ENCODE measurements at places on chromosomes 3 and 15.
A peak's percentile ranks its signal among the peaks of the same experiment; 100 is the strongest.

- no peak for DNase-seq
These were observed 36.7 kb downstream of the IFT57 start for GRCh38 chr3:108185536-108185935.

DNA sequence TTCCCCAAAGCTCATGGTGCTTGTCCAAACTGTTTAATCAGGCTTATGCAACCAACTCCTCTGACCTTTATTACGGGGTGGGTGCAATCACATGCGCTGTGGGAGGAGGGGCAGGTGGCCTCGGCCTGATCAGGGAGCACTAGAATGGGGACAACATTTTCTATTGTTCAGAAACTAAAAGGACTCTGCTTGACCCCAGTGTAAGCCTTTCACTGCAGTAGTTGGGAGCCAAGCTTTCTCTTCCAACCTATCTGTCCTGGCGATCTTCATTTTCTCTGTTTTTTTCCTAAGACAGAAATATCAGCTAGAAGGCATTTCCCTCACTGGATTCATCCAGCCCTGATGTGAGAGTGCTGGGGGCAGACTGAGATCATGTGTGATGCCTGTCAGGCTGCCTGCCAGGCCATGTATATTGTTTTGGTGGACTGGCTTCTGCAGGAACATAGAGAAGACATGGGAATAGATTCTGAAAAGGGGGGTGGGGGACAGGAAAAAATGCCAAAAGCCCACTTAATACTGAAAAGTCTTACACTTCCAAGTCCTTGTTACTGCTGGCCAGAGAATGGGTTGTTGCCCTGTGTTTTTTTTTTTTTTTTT lies 627.0 kb upstream of the TBL1XR1 start:
- no peak for DNase-seq

DNA sequence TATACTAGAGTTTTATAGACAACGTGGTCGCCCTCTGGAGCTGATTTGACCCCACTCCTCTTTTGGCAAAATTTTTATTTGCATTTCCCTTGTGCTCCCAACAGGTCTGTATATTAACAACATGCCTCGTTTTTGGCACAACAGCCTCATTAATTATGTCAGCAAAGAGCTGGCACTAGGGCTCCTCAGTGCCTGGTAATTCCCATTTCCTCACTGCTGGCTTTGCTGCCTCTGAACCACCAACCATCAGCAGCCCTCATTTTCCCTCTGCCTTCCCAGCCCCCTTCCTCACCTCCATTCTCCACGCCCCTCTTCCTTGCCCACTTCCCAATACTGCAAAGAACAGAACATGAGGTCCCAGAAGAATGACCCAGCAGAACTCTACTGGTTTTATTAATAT lies 204.8 kb downstream of the ABHD5 start:
- DNase-seq, result no peak

DNA sequence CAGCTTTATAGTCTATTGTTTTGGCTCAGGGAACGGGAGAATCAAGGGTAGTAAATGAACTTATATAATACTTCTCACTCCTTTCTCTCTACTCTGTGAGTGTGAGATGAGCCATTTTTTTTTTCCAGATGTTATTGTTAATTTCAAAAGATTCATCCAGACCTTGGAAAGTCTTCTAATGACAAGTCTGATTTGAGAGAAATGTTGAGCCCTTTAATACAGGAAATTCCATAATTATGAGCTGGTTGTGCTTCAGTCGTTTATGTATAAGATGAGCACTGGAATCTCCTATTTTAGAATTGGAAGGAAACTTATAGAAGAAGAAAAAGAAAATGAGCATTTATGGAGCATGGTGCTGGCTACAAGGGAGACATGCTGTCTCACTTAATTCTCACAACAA lies 92.0 kb downstream of the FBN1 start:
- DNase-seq, result no peak

GRCh38 chr15:38195191-38195901 lies 57.3 kb upstream of the SPRED1 start:
- DNase-seq, result no peak

GRCh38 chr3:167798443-167798842 lies 62.9 kb downstream of the SERPINI1 start:
- DNase-seq, result peak; percentile 8

DNA sequence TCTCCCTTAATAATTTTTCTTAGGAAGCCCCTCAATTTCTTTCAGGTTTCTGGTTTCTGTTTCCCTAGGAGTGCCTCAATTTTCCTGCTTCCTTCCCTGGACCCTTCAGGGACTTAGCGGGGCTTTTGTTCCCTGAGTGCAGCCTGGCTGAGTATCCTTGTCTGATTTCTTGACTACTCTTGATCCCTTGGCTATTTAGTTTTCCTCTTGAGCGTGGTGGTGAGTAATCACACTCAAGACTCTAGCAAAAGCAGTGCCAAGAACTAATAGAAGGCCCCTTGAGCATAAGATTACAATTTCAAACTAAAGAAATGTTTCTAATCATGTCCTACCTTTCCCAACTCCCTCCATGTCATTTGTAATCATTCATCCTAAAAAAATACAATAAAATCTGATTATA lies 94.3 kb upstream of the C3orf80 start:
- no peak for DNase-seq

GRCh38 chr15:51939216-51939615 lies 32.4 kb downstream of the LEO1 start:
- no peak for DNase-seq

- DNase-seq, result no peak
These were observed 28.2 kb upstream of the USP3 start for GRCh38 chr15:63476229-63476632.

DNA sequence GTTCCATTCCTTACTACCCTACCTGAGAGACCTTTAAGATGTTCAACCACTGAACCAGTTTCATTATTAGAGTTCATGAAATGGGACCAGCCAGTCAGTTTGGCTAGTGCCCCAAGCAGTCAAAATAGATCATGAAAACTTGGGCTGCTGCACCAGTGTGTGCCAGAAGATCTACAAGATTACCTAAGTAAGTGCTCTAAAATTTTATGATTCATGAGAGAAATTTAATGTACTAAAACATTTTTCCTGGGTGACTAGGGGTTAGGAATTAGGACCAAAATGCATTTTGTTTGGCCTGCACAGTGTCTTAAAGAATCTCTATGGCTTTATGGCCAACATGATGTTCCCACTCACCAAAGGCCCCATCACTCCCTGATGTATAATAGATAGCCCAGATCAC lies 214.7 kb downstream of the ATP8B4 start:
- no peak for DNase-seq

GRCh38 chr3:127670761-127671522 lies 1.8 kb upstream of the ABTB1 start:
- no peak for DNase-seq

DNA sequence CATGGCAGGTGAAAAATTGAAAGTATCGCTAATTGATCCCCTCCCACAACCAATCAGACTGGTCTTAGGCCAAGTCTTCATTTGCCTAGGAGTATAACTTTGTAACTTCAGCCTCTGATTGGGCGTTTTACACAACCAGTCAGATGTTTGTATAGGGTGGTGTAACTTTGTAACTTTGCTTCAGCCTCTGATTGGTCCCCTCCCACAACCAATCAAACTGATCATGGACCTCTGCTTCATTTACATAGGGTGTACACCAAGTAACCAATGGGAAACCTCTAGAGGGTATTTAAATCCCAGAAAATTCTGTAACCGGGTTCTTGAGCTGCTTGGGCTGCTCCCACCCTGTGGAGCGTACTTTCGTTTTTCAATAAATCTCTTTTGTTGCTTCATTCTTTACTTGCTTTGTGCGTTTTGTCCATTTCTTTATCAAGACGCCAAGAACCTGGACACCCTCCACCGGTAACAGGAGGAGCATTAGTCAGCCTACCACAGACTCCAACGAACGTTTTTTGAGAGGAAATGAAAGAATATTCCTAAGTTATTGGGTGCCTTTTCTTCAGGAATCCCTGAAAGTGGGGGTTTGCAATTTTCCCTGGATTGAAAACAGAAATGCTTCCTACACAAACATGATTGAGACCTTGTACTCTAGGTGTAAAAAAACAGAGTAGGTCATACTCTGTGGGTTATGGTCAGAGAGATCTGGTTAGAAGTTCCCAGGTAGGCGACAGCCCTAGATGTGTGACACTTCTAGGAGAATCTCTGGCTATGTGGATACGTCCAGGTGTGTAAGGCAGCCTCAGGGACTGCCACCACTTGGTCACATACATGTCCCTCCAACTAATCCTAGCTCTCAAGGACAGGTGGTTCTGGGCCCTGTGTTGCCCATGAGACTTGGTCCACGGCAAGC lies 5.5 kb upstream of the SACM1L start:
- no peak for DNase-seq

- DNase-seq, result no peak
These were observed 1017.3 kb upstream of the EPHA6 start for GRCh38 chr3:95797081-95797480.

- DNase-seq, result no peak
These were observed 7.1 kb downstream of the CELSR3 start for GRCh38 chr3:48655606-48656005.

- no peak for DNase-seq
These were observed 84.3 kb upstream of the SPATA16 start for GRCh38 chr3:173225351-173225750.

DNA sequence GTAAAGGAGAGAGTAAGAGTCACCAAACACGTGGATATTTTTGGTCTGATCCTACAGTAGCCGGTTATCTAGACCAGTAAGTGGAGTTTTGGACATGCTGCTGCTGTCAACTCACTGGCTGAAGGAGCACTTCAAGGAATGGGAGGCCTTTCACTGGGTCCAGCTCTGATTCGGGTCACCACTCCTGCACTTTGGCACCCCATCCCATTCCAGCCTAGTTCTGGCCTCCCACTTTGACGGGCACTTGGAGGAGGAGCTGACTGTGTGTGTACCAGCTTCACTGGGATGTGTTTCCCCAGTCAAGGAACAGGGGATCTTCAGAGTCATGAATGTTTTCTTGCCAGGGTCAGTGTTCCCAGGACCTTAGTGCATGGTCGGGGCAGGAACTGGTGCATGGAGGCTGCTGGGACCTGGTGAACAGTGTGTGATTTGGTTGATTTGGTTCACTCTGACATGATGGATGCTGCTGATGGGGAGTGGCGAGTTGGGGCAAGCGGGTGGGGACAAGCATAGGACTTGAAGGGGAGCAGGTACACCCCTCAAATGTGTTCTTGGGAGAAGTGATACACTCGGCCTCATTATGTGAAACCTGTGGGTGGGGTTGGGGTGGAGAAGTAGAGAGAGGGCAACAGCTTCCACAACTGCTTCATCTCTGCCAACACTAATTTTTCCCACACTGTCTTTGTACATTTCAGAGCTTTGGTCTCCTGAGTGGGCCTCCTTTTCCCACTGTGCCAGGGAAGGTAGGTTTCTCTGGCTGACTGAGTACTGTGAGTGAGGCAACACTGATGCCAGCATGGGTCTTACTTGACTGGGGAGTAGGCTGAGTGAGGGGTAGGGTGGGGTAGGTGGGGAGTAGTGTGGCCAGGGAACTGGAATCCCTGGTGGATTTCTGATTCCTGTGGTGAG lies 64.0 kb downstream of the RGMA start:
- DNase-seq, result no peak

DNA sequence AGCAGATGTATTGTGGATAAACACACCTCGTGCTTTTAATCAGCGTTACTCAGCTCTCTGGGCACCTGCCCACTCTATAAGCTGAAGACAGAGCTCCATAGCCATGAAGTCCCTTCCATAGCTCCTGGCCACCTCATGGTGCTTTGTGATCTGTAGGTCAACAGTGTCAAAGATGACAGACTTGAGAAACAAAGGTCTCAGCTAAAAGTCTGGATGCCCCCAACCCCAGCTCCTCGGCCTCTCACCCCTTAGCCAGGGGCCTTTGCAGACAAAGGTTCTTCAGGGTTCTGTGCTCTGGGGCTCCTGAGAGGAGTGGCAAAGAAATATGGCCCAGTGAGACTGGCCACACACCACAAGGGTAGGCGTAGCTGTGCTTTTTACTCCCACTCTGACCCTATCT lies 168.6 kb downstream of the KLF13 start:
- DNase-seq, result no peak

DNA sequence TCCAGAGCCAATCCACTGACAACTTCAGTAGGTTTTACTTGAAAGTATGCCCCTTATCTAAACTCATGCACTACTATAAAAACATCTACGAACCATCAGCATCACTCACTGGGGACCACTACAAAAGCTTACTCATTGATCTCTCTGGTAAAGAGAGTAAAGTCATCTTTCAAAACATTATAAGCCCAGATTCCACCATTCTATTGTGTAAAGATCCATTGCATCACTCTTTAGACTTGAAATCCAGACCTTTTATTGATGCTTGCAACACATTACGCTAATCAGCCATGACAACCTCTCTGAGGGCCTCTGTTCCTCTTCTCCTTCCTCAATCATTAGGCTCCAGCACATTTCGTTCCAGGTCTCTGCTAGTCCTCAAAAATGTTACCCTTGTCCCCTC lies 248.9 kb upstream of the WNT5A start:
- DNase-seq, result no peak

GRCh38 chr15:82570721-82571508 lies 30.7 kb upstream of the RPS17 start:
- DNase-seq, result no peak

DNA sequence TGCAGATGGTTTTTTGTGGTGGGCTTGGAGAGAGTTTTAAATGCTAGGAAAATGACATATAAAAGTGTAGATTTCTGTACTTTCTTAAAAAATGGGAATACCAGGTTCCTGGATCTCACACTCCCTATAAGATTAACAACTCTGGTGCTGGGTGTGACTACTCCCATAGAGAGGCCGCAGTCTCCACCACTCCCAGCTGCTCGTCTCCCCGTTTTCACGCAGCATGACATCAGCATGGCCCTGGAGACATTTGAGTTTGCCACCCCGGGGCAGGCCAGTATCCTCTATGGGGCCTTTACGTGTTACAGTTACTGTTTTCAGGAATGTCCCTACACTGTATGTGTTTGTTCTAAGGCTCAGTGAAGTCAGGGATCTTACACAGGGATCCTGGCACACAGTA lies 126.7 kb upstream of the ATP2B2 start:
- no peak for DNase-seq

GRCh38 chr3:188779281-188779980 lies 392.3 kb upstream of the TPRG1 start:
- DNase-seq, result no peak

DNA sequence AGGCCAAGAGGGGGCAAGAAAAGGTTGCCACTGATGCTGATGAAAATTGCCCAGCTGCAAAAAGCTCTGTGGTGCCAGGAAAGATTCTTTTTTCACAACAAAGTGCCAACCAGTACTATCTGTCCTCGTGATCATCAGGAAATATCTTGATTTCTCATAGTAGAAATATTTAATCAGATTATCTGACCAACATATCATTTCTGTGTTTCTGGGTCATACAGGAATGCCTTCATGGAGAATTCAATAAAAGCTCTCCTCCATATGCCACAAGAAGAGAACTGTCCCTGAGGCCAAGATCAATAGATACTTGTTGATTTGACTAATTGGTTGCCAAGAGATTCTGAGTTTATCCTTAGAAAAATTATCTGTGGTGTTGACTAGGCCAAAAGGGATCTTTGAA lies 63.5 kb downstream of the FSIP1 start:
- no peak for DNase-seq

DNA sequence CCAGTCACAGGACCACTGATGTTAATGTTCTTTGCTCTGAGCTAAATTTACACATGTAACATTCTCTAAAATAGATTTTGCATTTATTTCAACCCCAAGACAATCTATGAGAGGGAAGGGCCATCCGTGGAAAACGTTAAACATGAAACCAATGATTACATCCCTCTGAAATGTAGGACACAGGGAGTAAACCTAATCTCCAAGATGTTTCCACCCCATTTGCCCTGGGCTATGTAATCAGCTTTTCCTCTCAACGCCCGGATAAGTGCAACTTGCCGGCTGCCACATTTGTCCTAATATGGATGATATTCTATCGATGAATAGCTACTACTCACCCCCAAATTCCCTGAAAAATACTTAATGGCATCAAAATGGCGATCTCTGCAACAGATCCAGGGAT lies 6.4 kb upstream of the FMN1 start:
- no peak for DNase-seq

Measured in GM12878 (cell line).